ENCODE measurements at places on chromosomes 4 and X.
A peak's percentile ranks its signal among the peaks of the same experiment; 100 is the strongest.

GRCh38 chrX:39839371-39839770 lies 258.4 kb downstream of the BCOR start:
- no peak for DNase-seq

DNA sequence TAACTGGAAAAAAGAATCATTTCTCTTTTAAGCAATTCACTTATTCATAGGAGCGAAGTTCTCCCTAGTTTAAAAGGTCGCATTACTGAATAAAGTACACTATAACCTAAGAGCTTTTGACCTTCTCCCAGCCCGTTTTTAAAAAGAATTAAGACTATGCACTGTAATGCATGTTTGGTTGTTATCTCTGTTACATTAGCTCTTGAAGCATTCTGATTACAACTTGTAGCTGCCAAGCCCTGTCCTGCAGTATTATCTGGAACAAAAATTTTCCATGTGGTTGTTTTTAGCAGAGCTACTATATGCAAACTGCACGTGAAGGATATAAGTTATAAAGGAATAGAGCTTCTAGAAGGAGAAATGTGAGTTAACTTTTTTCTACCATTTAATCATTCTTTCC lies 8.1 kb downstream of the GAB1 start:
- no peak for DNase-seq

DNA sequence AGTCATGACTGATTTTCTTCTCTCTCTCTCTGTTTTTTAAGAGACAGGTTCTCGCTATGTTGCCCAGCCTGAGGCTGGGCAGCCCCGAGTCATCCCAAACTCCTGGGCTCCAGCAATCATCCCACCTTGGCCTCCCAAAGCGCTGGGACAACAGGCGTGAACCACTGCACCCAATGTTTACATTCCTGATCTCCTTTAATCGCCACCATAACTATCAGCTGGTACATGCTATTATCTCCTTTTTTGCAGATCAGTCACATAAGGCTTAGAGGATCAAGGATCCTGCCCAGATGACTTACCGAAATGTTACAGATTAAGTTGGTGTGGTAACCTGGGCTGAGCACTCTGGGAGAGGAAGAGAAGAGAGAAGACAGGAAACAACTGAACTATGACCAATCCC lies 1.5 kb upstream of the USP46 start:
- DNase-seq = no peak

DNA sequence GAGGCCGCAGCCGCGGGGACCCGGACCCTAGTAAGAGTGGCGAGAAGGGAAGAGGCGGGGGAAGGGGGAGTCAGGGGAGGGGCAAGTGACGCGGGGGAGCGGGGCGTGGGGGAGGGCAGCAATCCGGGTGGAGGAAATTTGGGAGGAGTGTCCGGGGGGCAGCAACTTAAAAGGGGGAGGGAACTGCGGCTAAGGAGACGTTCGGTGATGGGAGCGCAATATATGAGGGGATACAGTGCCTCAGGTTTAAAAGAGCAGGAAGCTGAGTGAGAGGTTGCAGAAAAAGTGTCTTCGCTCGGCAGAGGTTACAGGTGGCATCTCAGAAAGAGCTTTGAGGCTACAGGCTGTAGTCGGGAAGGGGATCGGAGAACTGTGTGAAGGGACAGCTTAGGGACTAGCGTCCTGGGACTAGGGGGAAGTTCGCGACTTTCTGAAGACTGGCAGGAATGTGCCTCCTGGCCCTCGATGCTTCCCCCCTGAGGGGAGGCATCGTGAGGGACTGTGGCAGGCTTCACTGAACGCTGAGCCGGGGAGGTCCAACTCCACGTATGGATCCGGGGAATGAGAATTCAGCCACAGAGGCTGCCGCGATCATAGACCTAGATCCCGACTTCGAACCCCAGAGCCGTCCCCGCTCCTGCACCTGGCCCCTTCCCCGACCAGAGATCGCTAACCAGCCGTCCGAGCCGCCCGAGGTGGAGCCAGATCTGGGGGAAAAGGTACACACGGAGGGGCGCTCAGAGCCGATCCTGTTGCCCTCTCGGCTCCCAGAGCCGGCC lies 519 bp downstream of the FOXO4 start:
- DNase-seq = peak; percentile 21

- DNase-seq = peak; percentile 2
Observed at GRCh38 chr4:37383579-37384229, 139.2 kb downstream of the NWD2 start.

DNA sequence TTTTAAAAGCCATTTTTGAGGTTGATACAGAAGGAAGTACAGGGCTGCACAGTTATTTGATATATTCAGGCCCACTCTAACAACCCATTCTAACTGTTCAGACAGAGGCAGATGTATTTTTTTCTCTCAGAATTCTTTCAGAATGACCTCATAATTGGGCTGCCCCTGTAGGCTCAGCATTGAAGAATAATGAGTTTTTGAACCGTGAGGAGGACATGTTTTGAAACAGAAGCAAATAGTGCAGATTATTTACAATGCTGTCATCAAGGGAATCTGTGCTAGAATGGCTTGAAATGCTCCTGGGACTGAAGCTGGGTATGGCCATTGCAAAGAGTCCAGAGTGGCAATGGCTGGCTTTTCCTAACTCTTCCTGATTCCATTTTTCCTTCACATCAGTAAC lies 158.1 kb downstream of the SOX3 start:
- no peak for DNase-seq

DNA sequence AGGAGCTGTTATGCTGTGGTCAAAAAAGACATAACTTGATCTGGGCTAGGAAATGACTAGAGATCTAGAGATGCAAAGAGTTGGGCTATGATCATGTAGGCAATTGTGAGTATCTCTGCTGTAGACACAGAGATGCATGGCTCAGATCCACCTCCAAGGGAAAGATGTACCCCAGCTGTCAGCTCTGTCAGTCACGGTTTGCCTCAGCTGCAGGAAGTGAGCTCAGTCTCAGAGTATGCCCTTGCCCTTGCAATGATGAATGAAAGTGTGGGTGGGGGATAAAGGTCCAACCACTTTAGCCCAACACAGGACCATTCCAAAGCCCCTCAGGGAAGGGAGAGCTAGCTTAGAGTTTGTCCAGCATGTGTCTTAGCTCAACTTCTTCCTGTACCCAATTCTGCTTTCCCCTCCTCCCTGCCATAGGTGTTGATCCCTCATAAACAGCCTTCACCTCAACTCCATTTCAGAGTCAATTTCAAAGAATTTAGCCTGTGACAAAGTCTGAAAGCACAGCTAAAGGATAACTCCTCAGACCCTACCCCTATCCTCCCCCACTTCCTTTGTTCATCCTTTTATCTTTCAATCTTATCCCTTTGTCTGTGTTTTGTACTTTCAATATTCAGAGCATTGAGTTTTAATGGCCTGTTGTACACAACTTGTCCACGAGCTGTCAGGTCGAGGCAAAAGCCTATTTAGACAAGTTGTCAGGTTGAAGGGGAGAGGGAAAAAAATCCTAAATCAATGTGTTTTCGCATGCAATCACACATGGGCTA lies 90.6 kb downstream of the MID1IP1 start:
- DNase-seq = no peak

GRCh38 chrX:19857131-19857530 lies 30.3 kb downstream of the SH3KBP1 start:
- DNase-seq = no peak

GRCh38 chr4:140738139-140738538 lies 18.0 kb downstream of the TBC1D9 start:
- no peak for DNase-seq

DNA sequence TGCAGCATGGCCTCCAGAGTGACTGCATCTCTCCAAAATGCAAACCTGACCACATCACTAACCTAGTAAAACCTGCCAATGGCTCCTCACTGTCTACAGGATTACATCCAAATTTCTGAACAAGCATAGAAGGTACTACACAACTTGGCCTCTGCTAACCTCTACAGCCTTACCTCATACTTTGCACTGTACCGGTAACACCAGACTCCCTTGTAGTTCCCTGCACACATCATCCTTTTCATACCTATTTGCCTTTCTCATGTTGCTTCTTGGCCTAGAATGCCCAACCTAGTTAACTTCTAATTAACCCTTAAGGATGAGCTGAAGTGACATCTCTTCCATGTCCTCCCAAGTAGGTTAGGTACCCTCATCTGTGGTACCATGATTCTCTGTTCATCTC lies 33.4 kb upstream of the KCNE5 start:
- DNase-seq = no peak

GRCh38 chr4:164614999-164615398 lies 138.9 kb upstream of the SMIM31 start:
- no peak for DNase-seq

DNA sequence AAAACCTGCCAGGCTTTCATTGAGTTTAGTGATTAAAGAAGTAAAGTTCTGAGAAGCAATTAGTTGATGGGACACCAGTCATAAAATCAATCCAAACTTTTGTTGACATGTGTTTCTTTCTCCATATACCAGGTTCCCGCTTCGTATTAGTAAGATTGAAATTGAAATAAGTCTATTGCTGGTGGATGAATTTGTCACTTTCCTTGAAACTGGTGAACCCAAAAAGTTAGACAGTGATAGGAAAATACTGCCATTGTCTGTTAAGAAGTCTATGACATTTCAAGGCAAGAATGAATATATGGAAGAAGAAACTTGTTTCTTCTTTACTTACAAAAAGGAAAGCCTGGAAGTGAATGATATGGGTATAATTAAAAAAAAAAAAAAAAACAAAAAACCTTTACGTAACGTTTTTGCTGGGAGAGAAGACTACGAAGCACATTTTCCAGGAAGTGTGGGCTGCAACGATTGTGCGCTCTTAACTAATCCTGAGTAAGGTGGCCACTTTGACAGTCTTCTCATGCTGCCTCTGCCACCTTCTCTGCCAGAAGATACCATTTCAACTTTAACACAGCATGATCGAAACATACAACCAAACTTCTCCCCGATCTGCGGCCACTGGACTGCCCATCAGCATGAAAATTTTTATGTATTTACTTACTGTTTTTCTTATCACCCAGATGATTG lies at the start of gene CD40LG:
TSS of gene CD40LG (plus strand) at position 482 of the 684 bp plus-strand sequence. CDS start at position 573, 91 bp downstream.
- no peak for DNase-seq

DNA sequence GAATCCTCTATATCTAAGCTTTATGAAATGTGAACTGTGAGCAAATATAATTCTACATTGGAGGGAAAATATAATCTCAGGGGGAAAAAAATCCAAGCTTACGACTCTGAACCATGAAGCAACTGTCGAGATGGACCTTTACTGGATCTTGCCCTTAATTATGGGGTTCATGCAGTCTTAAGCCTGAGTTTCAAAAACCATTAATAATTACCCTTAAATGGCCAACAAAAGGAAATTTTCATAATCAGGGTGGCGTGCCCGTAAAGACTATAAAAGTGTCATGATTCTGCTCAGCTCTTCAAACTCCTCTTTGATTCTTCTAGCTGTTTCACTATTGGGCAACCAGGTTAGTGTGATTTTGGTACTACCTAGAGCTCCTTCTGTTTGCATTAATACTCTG lies at the start of gene S100G:
TSS of gene S100G (plus strand) at position 301 of the 400 bp plus-strand sequence. CDS start 849 bp downstream, outside the sequence.
- no peak for DNase-seq

DNA sequence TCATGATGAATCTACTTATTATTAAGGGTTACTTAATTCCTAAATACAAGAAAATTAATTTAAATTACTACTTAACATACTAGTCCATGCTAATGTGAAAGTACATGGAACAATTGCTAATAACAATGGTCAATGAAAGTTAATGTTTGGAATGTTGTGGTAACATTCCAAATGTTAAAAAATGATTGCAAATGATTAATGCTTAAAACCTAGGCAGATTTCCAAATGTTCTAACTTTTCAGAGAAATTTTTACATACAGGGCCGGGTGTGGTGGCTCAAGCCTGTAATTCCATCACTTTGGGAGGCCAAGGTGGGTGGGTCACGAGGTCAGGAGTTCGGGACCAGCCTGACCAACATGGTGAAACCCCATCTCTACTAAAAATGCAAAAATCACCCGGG lies 1851.3 kb upstream of the PCDH7 start:
- no peak for DNase-seq

DNA sequence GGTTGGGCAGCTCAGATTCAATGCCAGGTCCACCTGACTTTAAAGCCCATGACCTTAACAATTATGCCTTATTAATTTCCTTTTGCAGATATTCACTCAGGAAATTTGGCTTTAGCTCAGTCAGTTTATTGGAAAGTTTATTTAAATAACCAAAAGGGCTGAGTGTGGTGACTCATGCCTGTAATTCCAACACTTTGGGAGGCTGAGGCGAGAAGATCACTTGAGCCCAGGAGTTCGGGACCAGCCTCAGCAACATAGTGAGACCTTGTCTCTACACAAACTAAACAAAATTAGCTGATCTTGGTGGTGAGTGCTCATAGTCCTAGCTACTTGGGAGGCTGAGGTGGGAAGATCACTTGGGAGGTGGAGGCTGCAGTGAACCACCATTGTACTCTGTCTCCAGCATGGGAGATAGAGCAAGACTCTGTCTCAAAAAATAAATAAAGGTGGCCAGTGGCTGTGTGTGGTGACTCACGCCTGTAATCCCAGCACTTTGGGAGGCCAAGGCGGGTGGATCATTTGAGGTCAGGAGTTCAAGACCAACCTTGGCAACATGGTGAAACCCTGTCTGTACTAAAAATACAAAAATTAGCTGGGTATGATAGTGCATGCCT lies 43.3 kb downstream of the RHOH start:
- DNase-seq = no peak

GRCh38 chr4:42633605-42634388 lies 23.1 kb downstream of the ATP8A1 start:
- no peak for DNase-seq

DNA sequence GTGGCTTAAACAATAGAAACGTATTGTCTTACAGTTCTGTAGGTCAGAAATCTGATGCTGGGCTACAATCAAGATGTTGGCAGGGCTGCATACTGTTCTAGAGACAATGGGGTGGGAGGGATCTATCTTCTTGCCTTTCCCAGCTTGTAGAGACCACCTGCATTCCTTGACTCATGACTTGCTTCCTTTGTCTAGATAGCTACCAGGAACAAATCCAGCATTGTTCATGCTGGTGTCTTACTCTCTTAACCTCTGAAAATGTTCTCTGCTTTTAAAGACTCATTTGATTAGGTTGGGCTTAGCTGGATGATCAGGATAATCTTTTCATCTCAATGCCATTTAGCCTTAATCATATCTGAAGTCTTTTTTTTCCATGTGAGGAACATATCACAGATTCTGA lies 169.0 kb downstream of the ZNF330 start:
- no peak for DNase-seq

GRCh38 chrX:129445436-129445835 lies 77.9 kb downstream of the SMARCA1 start:
- no peak for DNase-seq

- DNase-seq = no peak
Observed at GRCh38 chr4:104491481-104492182, 3.1 kb downstream of the CXXC4 start.
